ENCODE measurements at places on chromosomes 12 and 14.

GRCh38 chr12:65779091-65779642 is 45.1 kb upstream of the HMGA2 start:
- DNase-seq = no peak

- no peak for DNase-seq
These were observed 82.6 kb upstream of the TRAF3 start for GRCh38 chr14:102694530-102695166.

DNA sequence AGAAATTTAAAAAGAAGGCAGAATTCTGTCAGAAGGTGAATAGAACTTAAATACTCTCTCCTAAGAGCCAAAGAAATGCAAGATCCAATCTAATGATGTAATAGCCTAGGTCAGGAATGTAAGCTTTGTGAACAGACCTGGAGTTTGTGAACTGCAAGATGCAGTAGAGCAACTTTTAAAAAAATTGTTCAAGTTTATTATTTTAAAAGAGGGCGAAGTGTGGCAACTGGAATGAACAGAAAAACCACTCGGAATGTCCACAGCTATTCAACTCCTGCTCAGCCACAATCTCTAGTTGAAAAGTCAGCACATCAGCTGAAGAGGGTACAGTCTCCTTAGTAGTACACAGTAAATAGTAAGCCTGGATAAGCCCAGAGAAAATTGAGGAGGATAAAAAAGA is 228.8 kb downstream of the PPFIA2 start:
- no peak for DNase-seq

DNA sequence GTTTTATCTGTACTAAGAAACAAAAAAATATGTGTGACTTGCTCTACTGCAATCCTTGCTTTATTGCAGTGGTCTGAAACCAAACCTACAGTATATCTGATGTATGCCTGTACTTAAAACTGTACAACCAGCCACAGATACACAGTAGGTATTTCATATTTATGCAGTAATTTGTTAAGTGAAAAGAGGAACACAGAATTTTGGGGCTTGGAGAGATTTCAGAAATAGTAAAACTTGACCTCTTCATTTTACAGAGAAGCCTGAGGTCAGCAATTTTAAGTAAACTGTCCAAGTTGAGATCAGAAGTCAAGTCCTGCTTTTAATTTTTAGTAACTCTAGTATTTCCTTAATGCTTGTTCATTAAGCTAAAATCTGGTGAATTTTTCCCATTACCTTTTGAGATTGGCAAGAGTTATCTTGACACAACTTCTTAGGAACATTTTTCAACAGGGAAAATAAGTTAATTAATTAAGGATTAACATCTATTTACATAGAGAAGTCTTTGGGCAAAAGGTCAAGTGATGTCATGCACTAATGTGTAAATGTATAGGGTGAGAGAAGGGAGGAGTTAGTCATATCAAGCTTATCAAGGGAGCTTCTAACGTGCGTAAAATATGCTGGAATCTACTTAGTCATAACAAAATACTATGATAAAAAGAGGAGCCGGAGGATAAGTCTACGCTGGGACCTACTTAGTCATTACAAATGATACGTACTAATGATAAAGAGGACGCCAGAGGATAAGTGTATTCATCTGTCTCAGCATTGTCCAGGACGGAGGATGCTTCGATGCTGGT is 66.0 kb upstream of the GTF2A1 start:
- no peak for DNase-seq

- no peak for DNase-seq
These were observed 23.7 kb downstream of the FOXA1 start for GRCh38 chr14:37571391-37571790.

Data from occipital lobe (tissue), 3 donors.